ENCODE measurements at places on chromosomes 3 and 15.

GRCh38 chr15:68536331-68537095 lies 42.3 kb upstream of the CORO2B start:
- DNase-seq: no peak

DNA sequence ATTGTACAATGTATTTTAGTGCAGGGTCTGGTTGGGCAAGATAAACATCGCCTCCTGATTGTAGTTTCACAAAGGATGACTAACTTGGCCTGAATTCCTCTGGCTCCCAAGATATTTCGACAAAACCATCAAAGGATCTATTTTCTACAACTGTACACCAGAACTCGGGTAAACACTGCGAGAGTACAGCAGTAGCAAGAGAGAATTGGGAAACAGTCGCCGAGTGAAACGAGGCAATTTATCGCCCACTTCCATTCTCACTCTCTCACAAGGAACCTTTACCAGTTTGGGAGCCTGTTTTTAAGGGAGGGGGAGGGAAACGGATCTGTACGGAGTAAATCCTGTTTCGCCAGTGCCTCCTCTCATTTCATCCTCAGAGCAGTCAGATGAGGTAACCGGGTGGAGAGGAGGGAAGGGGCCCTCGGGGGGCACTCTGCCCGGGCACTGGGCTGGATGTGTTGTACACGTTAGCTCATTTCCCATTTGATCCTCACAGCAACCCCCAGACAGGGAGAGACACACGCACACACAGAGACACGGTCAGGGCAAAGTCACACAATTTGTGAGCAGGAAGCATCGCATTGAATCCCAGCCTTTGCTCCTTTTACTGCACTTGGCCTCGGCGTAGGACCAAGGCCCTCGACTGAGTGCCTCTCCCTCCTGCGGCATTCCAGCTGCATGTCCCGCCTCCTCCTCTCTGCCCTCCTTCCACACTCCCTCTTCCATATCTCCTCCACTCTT lies 120.1 kb downstream of the LIPC start:
- DNase-seq: no peak

- no peak for DNase-seq
These were observed 30.4 kb upstream of the ATP1B3 start for GRCh38 chr3:141846050-141846433.

GRCh38 chr3:69914395-69914794 lies 85.1 kb upstream of the SAMMSON start:
- DNase-seq: no peak

GRCh38 chr3:71495708-71496472 lies 87.6 kb downstream of the FOXP1 start:
- no peak for DNase-seq

Measured in stimulated activated CD4-positive, alpha-beta T cell treated with anti-CD3 and anti-CD28 coated beads, Interleukin-2, amount 100 ng/mL, for 4 hours (primary cell).